ENCODE measurements at places on chromosomes 6 and 20.

GRCh38 chr20:55360895-55361294 lies 644.4 kb downstream of the CBLN4 start:
- DNase-seq: no peak

GRCh38 chr6:49453221-49453620 lies 9.8 kb downstream of the MMUT start:
- DNase-seq: no peak

- no peak for DNase-seq
Measured at GRCh38 chr6:41002168-41002567, 36.9 kb downstream of the UNC5CL start.

GRCh38 chr6:1787894-1788293 lies 178.2 kb downstream of the FOXC1 start:
- DNase-seq: no peak

- no peak for DNase-seq
Measured at GRCh38 chr6:151166180-151166579, 73.6 kb upstream of the AKAP12 start.

Measured in Jurkat, Clone E6-1 (cell line).